ENCODE measurements at places on chromosomes 11 and 22. TPM values are rescaled to one million over a fixed set of nuclear protein-coding genes. Genes with fewer than 3 reads are reported as not detected.

MS4A10 gene
- total RNA-seq: not detected

CSF2RB gene
- 1.7 TPM for total RNA-seq

SCGB2A2 gene
- not detected for total RNA-seq

GLB1L3 gene
- total RNA-seq: not detected

OR52I2 gene
- total RNA-seq: not detected

COMMD9 gene
- 55.0 TPM for total RNA-seq

FOLH1 gene
- 0.46 TPM for total RNA-seq

GSTT2B gene
- total RNA-seq: 5.2 TPM

ACR gene
- 0.28 TPM for total RNA-seq

CHST1 gene
- 1.3 TPM for total RNA-seq

RIC3 gene
- 12.3 TPM for total RNA-seq

MPZL2 gene
- total RNA-seq: 11.8 TPM

SHANK3 gene
- 22.5 TPM for total RNA-seq

GNAZ gene
- 2.8 TPM for total RNA-seq

KRTAP5-8 gene
- not detected for total RNA-seq
